ENCODE measurements at places on chromosomes 11 and 22. TPM values are rescaled to one million over a fixed set of nuclear protein-coding genes. Genes with fewer than 3 reads are reported as not detected.

The ACTN3 gene
- polyA plus RNA-seq, result 67.5 TPM

The MS4A3 gene
- polyA plus RNA-seq, result 1.1 TPM

The CNIH2 gene
- polyA plus RNA-seq, result 5.3 TPM

The OR6T1 gene
- not detected for polyA plus RNA-seq

The ANKK1 gene
- polyA plus RNA-seq, result 0.16 TPM

The GGTLC3 gene
- polyA plus RNA-seq, result 0.36 TPM

The CNTN5 gene
- polyA plus RNA-seq, result 3.8 TPM

The NTM gene
- polyA plus RNA-seq, result 12.7 TPM

- no peak for DNase-seq
Observed at GRCh38 chr11:118896921-118897591, 13.4 kb downstream of the CXCR5 start.

GRCh38 chr22:44363013-44363979 is 50.5 kb upstream of the SHISAL1 start:
- peak; percentile 83 for DNase-seq

DNA sequence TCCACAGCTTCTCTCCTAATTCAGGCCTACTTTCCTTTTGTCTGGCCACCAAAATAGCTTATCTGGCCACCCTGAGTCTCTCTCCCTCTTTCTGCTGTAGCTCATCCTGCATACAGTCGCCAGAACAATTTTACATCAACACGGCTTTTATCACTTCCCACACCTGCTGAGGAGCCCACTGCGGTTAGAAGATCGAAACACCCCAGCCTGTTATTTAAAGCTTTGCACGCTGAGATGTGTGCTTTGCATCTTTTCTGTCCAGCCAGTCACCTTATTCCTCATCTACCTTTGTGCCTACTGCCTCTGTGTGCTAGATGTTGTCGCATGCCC is 96.0 kb downstream of the COMMD9 start:
- DNase-seq, result no peak

- DNase-seq, result no peak
Observed at GRCh38 chr22:49203859-49204598, 623.6 kb downstream of the BRD1 start.

DNA sequence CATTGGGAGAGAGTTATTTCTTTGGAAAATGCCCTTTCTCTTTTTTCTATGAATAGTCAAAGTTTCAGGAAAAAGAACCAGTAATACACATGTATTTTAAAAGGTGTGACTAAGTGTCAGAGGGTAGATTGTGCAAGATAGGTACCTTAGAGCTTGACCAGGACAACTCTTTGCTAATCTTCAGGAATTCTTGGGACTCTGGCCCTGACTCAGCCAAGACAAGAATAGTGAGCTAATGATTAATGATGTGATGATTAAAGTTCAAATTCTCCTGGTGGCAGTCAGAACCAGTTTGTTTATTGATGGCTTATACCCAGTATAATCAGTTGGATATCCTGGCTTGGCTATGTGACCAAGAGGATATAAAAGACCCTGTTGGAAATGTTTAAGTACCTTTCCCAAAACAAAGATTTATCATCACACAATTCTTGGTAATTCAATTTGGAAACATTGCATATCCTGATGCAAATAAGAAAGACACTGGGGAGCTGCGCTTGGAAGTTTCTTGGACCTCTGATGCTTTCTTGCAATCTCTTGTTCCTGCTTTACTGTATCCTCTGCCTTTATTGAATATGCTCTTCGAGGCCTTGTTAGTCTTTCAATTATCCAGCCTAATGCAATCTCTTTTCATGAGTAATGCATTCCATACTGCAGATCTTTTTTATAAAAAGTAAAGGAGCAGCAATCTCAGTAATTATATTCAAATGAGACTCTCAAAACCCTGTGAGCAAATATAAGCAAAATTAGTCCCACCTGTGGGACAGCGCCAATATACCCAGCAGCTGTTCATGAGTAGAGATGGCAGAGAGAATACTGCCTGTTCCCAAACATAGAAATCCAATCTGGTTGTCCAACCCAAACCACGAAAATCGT is 48.0 kb upstream of the CEP126 start:
- DNase-seq, result peak; percentile 43

DNA sequence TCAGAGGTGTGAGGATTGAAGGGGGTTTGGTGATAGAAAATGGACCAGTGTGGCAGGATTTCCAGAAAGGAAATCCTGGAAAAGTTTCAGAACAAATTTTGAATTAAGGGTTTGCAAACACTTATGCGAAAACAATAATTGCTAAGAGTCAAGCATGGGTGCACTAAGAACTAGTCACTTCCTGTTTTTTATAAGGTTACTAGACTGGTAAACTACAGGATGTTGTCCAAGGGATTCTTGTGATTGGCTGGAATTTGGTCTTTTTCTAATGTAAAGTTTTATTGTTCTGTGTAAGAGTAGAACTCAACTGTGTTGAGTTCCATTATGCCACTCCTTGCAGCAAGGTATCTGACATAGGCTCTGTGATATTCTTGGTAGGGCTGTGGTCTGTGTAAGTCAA is 54.1 kb downstream of the LIF start:
- no peak for DNase-seq

- DNase-seq, result no peak
Observed at GRCh38 chr11:17001806-17002205, 12.4 kb downstream of the PLEKHA7 start.

DNA sequence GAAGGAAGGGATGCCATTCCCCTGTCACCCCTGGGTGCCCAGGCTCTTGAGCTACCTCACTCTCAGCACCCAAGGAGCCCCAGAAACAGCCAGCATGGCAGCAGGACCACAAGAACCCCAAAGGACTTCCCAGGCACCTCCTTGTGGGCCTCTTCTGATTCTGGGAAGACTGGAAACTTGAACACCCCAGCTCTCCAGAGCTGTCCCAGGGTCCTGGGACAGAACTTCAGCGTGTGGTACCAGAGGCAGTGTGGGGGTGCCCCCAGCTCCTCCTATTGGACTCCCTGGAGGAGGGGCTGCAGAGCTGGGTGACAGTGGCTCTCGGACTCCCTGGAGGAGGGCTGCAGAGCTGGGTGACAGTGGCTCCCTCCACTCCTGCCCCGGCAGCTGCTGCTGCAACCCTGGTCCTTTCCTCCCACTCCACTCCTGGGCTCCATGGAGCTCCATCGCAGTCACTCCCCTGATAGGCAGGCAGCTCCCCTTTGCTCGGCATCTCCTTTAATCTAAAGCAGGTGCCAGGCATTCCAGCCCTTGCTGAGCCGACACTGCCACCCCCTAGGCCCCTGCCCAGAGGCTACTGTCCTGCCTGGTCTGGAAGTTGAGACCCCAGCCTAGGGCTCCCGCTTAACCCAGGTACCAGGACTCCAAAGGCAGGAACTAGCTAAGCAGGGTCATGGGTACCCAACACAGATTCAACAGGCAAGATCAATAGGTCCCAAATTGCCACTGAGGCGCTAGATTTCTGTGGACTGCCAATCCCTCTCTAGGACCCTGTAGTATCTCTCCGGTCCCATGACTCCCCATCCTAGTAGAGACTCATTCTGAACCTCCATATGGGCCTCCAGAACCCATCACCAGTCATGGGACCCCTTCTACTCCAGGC is 2.7 kb downstream of the BCL9L start:
- DNase-seq, result no peak

- DNase-seq, result no peak
Observed at GRCh38 chr11:96126917-96127595, 203.1 kb upstream of the MTMR2 start.

GRCh38 chr11:120717042-120717441 is 205.5 kb downstream of the GRIK4 start:
- DNase-seq, result no peak

GRCh38 chr11:70064008-70064725 is 13.9 kb upstream of the ANO1 start:
- no peak for DNase-seq

DNA sequence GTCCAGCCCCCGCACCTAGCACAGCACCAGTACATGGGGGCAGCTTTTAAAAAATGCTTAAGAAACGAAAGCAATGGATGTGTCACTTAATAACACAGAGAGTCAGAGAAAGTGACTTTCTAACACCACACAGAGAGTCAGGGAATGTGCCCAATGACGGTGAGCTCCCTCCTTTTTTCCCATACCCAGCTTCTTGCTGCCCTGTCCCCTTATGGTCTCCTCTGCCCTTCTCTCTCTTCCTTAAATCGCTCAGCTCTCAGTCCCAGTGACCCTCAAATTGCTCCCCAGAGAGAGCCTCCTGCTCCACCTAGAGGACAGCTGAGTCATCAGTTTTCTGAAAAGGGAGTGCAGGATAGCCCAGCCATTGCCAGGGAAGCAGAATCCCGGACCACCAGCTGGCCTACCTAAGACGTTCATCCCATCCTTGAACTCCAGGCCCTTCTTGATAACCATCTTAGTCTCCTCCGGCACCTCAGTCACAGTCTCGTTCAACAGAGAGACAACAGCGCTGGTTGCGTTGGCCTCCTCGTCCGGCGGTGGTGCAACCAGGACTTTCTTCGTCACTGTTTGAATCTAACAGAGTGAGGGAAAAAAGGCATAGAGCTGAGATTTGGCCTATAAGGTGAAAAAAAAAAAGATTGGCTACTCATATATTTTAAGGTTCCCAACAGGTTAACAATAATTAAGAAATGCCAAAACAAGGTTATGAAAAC is 113.5 kb downstream of the SLC1A2 start:
- no peak for DNase-seq

DNA sequence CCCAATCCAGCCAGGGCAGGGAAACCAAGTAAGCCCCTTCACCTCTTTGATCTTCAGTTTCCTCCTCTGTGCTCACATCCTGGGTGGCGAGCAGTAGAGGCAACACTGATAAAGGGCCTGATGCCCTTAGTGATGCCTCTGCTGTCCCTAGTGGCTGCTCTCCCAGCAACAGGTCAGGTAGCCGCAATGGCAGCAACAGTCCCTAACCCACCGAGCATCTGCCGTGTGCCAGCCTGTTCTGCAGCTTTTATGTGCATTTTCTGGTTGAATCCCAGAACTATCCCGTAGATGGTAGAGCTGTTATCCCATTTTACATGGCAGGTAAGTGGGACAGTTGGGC is 5.2 kb downstream of the SCYL1 start:
- no peak for DNase-seq

GRCh38 chr11:36376888-36377758 is 81.0 kb downstream of the PRR5L start:
- DNase-seq, result peak; percentile 85

- DNase-seq, result no peak
Observed at GRCh38 chr11:36361901-36362391, 65.9 kb downstream of the PRR5L start.

GRCh38 chr11:95923439-95923727 is 524 bp downstream of the MTMR2 start:
- no peak for DNase-seq

- no peak for DNase-seq
Observed at GRCh38 chr22:31629741-31630184, 32.3 kb downstream of the PISD start.

DNA sequence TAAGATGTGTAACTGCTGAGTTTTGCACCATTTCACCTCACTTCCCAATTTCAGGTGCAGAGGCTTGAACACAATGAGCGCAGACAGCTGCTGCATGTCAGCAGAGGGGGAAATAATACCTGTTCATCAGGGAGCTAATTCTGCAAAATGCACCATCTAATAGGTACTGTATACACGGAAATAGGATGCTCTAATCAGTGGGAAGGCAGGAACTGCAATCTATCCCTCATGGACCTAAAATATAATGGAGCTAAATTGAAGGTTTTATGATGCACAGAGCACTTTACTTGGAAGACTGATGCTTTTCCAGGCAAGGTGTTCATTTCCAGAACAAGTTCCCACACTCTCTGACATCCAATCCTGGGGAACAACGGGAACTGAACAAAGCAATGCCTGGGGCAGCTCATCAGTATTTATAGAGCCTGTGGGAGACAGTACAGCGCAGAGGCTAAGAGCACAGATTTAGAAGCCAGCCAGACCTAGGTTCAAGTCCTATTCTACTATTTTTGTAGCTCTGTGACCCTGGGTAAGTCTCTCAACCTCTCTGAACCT is 78.5 kb downstream of the TENM4 start:
- DNase-seq, result no peak

DNA sequence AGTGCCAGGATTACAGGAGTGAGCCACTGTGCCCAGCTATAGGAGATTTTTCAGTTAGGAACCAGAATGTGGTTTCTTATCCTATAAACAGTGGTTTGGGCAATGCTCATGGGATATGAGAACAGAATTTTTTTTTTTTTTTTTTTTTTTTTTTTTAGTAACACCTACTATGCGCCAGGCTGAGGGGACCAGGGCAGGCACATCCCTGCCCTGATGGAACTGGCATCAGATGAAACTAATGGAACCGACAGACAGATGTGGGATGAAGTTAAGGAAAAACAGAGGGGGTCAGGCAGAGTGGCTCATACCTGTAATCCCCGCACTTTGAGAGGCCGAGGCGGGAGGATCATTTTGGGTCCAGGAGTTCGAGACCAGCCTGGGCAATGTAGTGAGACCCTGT is 4.9 kb downstream of the SEC14L4 start:
- DNase-seq, result no peak

GRCh38 chr11:25859776-25860175 is 472.2 kb upstream of the ANO3 start:
- DNase-seq, result no peak

DNA sequence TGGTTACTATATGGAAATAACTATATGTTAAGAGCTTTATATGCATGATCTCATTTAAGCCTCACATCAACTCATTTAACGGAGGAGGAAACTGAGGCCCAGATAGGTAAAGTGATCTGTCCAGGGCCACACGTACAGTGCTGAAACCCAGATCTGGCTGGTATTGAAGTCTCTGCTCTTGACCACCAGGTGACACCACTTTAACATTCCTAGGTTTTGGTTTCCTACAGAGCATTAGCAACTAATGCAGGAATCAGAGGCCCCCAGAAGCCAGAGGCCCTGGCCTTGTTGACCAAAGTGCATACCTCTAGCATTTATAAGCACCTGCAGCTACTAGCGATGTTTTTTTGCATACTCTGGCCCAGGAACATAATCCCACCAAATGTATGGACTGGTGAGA is 12.9 kb upstream of the LIMK2 start:
- no peak for DNase-seq

GRCh38 chr11:36702330-36703054 is 104.5 kb upstream of the RAG2 start:
- peak; percentile 85 for DNase-seq
